ENCODE measurements at places on chromosomes 4 and X. TPM values are rescaled to one million over a fixed set of nuclear protein-coding genes. Genes with fewer than 3 reads are reported as not detected.
A peak's percentile ranks its signal among the peaks of the same experiment; 100 is the strongest.

The PASD1 gene
- not detected for total RNA-seq

The DUSP9 gene
- total RNA-seq, result not detected

The MAGIX gene
- total RNA-seq, result 1.3 TPM

GRCh38 chrX:65488495-65488894 lies 46.1 kb downstream of the LAS1L start:
- H3K4me1 ChIP-seq, result no peaks in the 10 kb centered on the region
- H3K36me3 ChIP-seq, result no peaks in the 10 kb centered on the region
- no peak for DNase-seq
- H3K4me3 ChIP-seq, result no peak overlapping the region

- no peak overlapping the region for H3K27ac ChIP-seq
- no peak for DNase-seq
- peaks cover 6% of the 10 kb centered on the region for H3K36me3 ChIP-seq
- H3K27me3 ChIP-seq, result no peaks in the 10 kb centered on the region
- H3K4me3 ChIP-seq, result no peak overlapping the region
Measured at GRCh38 chr4:165345666-165346417, 18.4 kb downstream of the MSMO1 start.

- H3K4me3 ChIP-seq, result no peak overlapping the region
- DNase-seq, result no peak
- H3K4me1 ChIP-seq, result peaks cover 29% of the 10 kb centered on the region
- H3K36me3 ChIP-seq, result peaks cover 5% of the 10 kb centered on the region
- H3K27me3 ChIP-seq, result peaks cover 44% of the 10 kb centered on the region
Measured at GRCh38 chrX:107678957-107679740, 50.8 kb downstream of the PRPS1 start.

DNA sequence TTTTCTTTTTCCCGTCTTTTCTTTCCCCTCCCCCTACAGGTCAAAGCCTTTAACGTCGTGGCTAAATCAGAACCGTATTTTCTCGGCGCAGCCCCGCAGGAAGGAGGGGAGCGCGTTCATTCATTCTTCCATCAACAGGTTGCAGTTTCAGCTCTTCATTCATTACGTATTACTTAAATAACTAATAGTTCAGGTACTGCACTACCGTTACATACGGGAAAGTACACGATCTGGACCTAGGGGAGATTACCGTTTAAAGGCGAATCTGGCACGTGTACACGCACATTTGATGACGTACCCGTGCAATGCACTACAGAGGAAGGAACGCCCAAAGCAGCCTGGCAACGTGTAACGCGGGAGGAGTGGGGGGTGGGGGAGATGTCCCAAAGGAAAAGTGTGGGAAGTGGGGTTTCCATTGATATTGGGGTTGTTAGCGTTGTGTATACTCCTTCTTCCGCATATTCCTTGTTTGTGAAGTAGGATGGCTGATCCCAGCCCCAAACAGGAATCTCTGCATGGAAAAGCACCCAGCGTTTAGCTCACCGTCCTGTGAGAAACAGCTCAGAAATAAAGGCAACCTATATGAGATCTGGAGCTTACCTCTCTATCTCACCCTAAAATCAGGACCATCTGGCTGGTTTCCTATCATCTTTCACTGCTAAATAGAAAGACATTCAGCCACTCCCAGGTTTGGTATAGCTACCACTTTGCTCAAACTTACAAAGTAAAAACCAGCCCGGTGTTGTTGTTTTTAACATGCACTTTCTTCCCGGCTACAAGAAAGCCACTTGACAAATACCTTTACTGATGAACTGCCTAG lies 585 bp upstream of the SEC24D start:
- peaks cover 16% of the 10 kb centered on the region for H3K36me3 ChIP-seq
- DNase-seq, result no peak
- H3K27me3 ChIP-seq, result peaks cover 14% of the 10 kb centered on the region
- H3K27ac ChIP-seq, result peak overlapping the region; percentile 94
- H3K4me1 ChIP-seq, result peaks cover 23% of the 10 kb centered on the region

DNA sequence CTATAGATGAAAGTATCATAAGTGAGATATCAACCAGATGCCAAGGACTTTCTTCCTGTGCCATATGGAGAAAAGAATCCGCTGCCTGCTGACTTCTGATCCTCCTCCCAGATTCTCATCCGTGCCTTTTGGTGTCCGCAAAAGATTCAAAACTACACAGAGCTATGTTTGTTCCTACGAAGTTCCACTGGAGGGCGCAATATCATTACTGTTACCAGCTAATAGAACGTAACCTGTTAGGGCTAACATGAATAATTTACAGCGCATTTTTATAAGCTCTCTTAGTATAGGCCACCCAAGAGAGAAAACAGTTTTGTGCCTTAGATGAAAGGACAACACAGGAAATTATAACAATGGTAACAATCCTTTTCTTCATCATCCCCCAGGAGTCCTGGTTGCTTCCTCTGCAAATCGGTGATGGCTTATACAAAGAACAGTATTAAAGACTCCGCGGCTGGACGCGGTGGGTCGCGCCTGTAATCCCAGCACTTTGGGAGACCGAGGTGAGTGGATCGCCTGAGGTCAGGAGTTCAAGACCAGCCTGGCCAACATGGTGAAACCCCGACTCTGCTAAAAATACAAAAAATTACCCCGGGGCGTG lies 22.8 kb upstream of the CENPVL3 start:
- DNase-seq, result no peak
- H3K4me1 ChIP-seq, result no peaks in the 10 kb centered on the region
- H3K27ac ChIP-seq, result no peak overlapping the region
- no peaks in the 10 kb centered on the region for H3K36me3 ChIP-seq
- H3K4me3 ChIP-seq, result no peak overlapping the region

DNA sequence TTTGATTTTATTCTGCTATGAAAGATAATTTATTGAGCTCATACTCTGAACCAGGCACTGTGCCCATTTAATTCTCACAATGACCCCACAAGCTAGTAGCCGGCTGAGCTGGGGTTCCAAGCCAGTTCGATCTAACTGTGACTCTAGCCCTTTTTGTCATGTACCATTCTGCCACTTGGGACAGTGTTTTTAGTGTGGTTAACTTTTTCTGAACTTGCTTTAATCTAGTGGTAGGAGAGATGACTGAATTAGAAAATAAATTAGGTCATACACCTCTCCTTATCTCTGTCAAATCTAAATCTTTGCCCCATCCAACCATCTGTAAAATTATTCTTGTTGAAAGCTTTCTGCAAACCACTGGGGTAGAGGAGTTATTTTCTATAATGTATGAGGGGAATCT lies 136.0 kb downstream of the CBR4 start:
- peaks cover 8% of the 10 kb centered on the region for H3K4me1 ChIP-seq
- no peak overlapping the region for H3K27ac ChIP-seq
- no peak for DNase-seq
- no peak overlapping the region for H3K4me3 ChIP-seq
- H3K36me3 ChIP-seq, result no peaks in the 10 kb centered on the region
- H3K27me3 ChIP-seq, result peaks cover 16% of the 10 kb centered on the region
